ENCODE measurements at places on chromosomes 2 and 18.

- DNase-seq, result no peak
Measured at GRCh38 chr2:128374001-128374710, 55.5 kb upstream of the HS6ST1 start.

DNA sequence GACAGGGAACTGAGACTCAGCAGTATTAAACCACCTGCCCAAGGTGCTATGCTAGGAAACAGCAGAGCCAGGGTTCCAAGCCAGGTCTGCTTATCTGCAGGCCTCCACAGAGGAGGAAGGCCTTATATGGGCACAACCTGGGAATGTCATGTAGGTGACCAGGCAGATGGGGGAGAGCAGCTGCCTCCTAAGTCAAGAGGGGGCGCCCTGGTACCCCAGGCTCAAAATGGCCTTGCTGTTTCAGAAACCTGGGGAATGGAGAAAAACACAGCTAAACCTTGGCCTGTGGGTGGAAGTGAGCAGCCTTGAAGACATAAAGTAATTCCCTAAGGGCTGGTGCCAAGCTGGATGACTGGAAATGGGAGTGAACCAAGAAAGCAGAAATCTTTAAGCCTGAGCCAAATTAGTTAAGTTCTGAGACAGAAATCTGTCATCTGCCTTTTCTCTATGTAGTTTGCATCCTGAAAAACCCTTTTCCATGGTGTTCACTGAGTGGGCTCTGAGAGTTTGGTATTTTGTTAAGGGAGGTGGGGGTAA lies 79.1 kb downstream of the MAPK4 start:
- DNase-seq, result no peak

GRCh38 chr2:162197069-162197825 lies 45.2 kb upstream of the GCG start:
- DNase-seq, result no peak

GRCh38 chr2:8701681-8702379 lies 20.0 kb downstream of the ID2 start:
- no peak for DNase-seq

DNA sequence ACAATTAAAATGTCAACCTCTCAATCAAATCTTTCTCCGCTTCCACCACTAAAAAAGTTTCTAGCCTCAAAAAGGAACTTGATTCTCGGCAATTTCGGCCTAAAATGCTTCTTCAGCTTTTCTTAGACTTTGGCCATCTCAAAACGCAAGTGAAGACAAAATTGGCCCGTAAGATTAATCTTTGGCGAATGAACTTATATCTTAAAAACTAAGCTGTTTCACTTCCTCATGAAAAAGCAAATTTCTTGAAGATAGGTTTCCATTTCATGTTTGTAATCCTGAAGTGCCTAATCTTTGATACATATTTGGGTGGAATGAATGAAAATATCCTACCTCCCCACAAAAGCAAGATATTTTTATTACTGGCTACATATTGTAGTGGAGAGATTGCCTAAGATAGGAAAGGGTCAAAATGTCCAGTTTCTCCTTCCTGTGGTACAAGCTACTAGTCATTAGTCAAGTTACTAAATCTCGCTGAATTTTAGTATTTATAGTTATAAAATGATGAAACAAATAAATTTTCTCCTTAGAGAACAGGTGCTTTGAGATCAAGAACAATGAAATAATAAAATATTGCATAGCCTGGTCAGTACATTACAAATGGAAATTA lies 85.4 kb upstream of the ZEB2 start:
- DNase-seq, result no peak

DNA sequence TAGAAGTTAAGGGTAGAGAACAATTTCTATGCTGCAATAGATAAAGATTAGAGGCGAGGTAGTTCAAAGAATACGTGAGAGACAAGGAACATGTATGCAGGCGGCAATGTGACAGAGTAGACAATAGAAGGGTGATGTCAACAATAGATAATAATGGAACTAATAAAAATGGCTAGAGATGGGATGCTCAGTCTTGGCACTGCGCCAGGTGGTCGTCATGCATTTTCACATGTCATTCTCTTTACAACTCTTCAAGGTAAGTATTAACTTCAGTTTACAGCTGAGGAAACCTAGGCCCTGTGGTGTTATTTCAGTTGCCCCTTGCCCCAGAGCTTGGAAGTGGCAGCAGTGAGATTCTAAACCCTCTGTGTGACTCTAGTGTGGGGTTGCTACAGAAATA lies 890.7 kb upstream of the CELF4 start:
- DNase-seq, result no peak

GRCh38 chr2:230050136-230050535 lies 18.6 kb downstream of the SLC16A14 start:
- DNase-seq, result no peak

- DNase-seq, result no peak
Measured at GRCh38 chr2:183229386-183229785, 105.1 kb downstream of the NUP35 start.

- DNase-seq, result peak; percentile 77
Measured at GRCh38 chr2:43714164-43714563, 37.9 kb upstream of the C1GALT1C1L start.

DNA sequence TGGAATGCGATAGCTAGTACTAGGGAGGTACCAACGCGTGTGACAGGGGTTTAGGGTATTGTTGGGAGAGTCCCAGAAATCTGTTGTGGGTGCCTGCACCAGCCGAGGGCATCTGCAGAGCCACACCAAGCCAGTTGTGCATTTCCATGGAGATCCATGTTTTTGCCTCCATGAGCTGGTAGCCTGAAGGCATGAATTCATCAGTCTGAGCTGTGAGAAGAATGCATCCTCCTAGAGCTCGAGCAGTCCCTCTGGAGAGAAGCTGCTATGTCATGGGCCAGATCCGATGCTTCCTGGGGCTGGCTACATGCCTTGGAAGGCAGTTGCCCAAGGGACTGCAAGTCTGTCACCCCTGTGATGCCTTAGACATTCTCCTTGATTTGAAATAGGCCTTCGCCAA lies 57.9 kb downstream of the LIPG start:
- no peak for DNase-seq
